Sigmoid colon (tissue), 7 donors: ENCODE measurements at places on chromosomes 1 and 21. TPM values are rescaled to one million over a fixed set of nuclear protein-coding genes. Genes with fewer than 3 reads are reported as not detected.

The PLCH2 gene
- 0.54 TPM for total RNA-seq

The S100A1 gene
- 7.5 TPM for total RNA-seq

The CFHR2 gene
- not detected for total RNA-seq

The VANGL2 gene
- 3.4 TPM for total RNA-seq

DNA sequence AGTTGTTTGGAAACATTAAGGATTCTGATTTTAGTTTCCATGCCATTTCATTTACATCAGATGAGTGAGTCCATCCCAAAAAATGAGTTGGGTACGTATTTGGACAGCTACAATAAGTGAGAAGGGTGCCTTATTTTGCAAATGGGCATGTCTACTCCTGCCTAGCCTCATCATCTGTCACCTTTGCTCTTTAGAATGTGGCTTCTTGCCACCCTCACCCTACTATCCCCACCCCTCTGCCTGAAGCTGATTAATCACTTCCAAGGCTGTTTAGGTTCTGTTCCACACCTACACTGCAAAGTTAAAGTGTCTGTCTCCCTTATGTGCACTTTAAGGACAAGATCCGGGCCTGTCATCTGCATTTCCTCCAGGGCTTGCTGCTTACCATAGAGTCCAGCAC lies 61.2 kb downstream of the ST6GALNAC5 start:
- no peak for DNase-seq

The OR6K3 gene
- total RNA-seq: not detected

DNA sequence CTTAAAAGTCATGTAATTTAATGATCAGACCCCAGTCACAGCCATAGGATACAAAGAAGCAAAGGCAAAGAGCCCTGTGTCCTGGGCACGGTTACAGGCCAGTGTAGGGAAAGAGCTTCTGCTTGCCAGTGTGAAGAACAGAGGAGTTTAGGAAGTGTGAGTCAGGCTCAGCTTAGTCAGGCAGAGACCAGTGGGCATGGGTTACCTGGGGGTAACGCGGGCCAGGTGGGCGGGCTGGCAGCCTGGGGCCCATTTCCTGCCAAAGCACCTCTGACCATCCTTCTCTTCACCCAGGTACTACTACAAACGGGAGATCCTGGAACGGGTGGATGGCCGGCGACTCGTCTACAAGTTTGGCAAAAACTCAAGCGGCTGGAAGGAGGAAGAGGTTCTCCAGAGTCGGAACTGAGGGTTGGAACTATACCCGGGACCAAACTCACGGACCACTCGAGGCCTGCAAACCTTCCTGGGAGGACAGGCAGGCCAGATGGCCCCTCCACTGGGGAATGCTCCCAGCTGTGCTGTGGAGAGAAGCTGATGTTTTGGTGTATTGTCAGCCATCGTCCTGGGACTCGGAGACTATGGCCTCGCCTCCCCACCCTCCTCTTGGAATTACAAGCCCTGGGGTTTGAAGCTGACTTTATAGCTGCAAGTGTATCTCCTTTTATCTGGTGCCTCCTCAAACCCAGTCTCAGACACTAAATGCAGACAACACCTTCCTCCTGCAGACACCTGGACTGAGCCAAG lies 4.7 kb downstream of the ELF3 start:
- no peak for DNase-seq

- DNase-seq: peak; percentile 76
Observed at GRCh38 chr1:54800899-54801759, at the start of gene TTC22. Gene TTC22, minus strand, starts transcription at chr1:54801323. Its CDS starts 160 bp downstream, at chr1:54801163.

GRCh38 chr1:156486421-156487344 lies 13.9 kb downstream of the MEF2D start:
- DNase-seq: no peak

The CDC20 gene
- 3.4 TPM for total RNA-seq

DNA sequence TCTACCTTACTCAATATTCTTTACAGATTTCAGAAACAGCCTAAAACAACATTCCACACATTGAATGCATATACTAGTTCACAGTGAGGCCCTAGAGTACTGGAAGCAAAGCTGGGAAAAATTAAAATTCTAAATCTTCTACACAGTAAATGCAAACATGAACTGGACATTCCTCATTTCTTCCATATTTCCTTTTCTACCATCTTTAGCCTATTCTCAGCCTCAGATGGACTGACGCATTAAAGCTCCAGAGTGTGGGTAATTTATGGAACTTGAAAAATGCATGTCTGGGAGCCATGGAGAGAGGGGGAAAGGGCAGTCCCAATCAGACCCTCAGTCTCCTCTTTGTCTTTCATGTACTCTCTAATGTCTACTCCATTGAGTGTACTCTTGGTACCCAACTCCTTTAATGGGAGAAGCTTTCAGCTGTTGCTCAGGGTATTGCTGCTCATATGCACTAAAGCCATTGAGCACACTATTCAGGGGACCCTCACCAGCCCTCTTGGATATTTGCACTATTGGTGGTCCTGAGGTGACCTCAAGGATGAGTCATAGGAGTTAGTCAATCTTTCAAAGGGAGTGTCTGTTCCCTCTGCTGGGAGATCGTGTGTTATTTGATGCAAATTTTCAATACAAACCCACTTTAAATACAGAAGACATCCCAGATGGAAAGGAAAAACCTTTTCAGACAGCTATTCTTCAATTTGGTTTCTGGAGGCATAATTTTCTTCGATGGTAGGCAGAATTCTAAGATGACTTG lies 83.3 kb upstream of the KCNJ15 start:
- DNase-seq: no peak

DNA sequence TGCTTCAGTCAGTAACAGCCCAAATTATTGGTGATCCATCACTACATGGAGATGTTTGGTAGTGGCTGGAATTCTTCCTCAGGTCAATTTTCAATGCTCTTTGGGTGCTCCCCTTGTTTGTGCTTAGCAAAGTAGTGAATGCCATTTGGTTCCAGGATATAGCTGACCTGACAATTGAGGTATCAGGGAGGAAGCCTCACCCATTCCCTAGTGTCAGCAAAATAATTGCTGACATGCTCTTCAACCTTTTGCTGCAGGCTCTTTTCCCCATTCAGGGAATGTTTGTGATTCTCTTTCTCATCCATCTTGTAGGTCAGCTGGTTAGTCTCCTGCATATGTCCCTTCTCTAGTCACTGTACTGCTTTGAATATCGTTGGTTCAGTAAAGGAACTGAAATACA lies 7.1 kb upstream of the OR10K1 start:
- DNase-seq: no peak

DNA sequence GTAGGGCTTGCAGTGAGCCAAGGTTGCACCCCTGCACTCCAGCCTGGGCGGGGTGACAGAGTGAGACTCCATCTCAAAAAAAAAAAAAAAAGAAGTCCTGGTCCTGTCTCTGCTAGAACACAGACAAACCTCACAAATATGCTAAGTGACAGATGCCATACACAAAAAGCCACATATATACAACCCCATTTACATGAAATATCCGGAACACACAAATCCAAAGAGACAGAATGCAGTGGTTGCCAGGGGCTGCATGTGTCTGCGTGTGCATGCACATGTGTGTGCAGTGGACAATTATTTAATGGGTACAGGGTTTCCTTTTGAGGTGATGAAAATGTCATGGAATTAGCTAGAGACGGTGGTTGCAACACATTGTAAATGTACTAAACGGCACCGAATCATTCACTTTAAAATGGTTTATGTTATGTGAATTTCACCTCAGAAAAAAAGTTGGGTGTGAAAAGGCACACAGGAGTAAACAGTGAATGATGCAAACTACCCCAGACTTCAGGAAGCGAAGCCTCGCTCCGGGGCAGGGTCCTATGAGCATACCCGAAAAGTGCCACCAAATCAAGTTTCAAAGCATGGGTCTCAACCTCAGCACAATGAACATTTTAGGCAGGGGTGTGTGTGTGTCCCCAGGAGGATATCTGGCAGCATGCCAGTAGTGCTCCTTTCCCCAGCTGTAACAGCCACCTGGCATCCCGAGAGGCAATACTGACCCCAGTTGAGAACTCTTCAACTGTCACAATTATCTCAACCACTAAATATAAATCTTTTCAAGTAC lies 48.3 kb downstream of the GNB1 start:
- DNase-seq: peak; percentile 62
